Heart left ventricle (tissue), 16 donors: ENCODE measurements at places on chromosomes 11 and 22. TPM values are rescaled to one million over a fixed set of nuclear protein-coding genes. Genes with fewer than 3 reads are reported as not detected.
A peak's percentile ranks its signal among the peaks of the same experiment; 100 is the strongest.

- DNase-seq = no peak
- H3K27me3 ChIP-seq = no peaks in the 10 kb centered on the region
- H3K4me1 ChIP-seq = peaks cover 22% of the 10 kb centered on the region
- H3K36me3 ChIP-seq = peaks cover 13% of the 10 kb centered on the region
- H3K4me3 ChIP-seq = peak overlapping the region; percentile 51
- H3K27ac ChIP-seq = no peak overlapping the region
Observed at GRCh38 chr22:23837911-23838680, 710 bp downstream of the DERL3 start.

Gene MPPED1
- total RNA-seq = not detected

Gene RPS6KA4
- 15.9 TPM for total RNA-seq

GRCh38 chr11:121513807-121514206 lies 61.0 kb upstream of the SORL1-AS1 start:
- no peaks in the 10 kb centered on the region for H3K36me3 ChIP-seq
- DNase-seq = no peak
- H3K27me3 ChIP-seq = no peaks in the 10 kb centered on the region
- H3K27ac ChIP-seq = no peak overlapping the region
- no peaks in the 10 kb centered on the region for H3K4me1 ChIP-seq

- no peak overlapping the region for H3K27ac ChIP-seq
- peaks cover 2% of the 10 kb centered on the region for H3K4me1 ChIP-seq
- H3K4me3 ChIP-seq = no peak overlapping the region
- H3K27me3 ChIP-seq = no peaks in the 10 kb centered on the region
Observed at GRCh38 chr11:123072332-123072761, 10.4 kb upstream of the HSPA8 start.
